ENCODE measurements at places on chromosomes 2 and 18.

GRCh38 chr2:134774786-134775641, 56.2 kb upstream of the TMEM163 start:
- DNase-seq = no peak

DNA sequence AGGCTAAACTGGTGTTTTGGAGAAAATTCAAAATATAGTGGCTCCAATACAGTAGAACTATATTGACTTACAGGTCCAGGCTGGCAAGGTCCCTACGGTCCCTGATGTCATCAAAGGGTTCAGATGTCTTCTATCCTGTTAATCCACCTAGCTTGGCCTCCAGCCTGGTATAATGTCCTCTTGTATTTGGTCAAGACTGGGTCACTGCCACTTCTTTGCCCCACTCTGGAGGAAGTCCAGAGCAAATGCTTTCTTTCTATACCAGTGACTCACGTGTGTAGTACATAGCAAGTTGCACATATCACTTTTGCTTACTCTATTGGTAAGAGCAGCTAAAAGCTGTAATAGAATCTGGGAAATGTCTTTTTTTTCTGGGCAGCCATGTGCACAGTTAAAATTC, 80.8 kb downstream of the LCLAT1 start:
- DNase-seq = no peak

- no peak for DNase-seq
Measured at GRCh38 chr2:75173740-75174139, 25.6 kb downstream of the TACR1 start.

DNA sequence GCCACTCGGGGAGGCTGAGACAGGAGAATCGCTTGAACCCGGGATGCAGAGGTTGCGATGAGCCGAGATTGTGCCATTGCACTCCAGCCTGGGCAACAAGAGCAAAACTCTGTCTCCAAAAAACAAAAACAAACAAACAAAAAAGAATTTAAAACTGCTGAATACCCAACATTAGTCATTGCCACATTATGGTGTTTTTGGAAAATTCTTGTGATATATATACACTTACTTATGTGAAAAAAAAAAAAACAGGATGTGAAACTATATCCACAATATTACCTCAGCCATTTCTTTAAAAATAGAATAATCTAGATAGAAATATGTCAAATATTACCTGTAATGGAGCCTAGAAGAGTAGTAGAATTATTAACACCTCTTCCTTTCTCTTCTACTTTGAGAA, 288.3 kb upstream of the FN1 start:
- no peak for DNase-seq

- no peak for DNase-seq
Measured at GRCh38 chr2:239369631-239370161, 31.1 kb downstream of the HDAC4 start.

DNA sequence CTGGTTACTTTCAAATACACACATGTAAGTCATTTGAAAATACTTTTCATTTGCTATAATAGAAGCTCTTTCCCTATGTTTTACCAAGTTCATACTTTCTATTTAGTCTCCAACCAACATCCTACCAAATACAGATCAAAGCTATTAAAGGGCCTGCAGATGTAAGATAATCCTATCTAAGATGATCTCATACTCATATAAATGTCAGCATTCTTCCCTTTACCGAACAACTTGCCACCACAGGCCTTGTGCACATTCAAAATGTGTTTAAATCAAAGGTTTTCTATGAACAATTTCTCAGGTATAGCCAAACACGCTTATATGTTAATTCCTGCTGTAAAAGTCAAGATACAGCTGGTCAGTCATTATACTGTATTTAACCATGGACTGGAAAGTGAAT, 23.3 kb downstream of the KCTD18 start:
- no peak for DNase-seq

DNA sequence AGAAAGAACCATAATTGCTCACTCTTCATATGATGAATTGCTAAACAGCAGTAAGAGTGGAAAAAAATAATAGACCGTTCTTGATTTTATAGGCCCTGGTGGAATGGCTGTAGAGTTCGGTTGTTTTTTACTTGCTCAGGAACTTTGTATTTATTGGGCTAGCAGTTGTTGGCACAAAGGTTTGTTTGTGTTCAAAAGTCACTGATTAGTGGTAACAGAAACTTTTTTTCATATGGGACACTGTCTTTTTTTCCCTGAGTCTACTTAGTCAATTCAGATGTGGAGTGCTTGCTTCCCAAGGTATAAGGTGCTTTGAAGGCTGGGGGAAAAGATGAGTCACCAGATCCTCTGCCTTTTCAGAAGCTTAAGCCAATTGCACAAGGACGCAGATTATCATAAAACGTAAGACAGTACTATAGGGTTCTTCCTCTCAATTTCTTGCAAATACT, 25.8 kb downstream of the PHLPP1 start:
- no peak for DNase-seq

DNA sequence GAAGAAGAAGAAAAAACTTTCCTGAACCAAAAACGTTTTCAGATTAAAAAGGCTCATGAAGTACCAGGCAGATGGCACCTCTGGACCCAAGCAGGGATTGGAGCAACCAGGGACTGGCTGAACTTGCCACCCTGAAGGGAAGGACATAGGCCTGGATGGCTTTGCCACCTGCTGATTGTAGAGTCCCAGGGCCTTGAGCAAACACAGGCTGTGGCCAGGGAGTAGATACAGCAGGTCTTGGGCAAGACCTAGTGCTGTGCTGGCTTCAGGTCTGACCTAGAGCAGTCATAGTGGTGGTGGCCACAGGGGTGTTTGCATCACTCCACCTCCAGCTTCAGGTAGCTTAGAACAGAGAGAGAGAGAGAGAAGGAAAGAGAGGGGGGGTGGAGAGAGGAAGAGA, 231.5 kb upstream of the FBXO11 start:
- DNase-seq = no peak

GRCh38 chr2:195898505-195899191, 170.0 kb downstream of the DNAH7 start:
- DNase-seq = peak; percentile 75

DNA sequence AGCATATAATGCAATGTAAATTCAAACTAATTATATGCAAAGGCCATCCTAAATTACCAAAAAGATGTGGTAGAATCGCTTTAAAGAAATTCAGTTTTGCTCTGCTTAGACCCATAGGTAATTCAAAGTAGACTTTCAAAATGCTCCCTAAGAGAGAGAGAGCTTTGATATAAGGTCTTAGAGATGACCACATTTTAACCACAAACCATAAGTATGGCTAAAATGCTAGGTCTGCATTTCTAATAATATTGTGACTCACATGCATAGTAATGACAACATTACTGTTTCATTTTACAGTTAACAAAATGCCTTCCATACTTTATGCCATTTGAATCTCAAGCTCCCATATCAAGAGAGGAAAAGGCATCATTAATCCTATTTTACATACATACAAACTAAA, 144.5 kb downstream of the RAD51AP2 start:
- no peak for DNase-seq

DNA sequence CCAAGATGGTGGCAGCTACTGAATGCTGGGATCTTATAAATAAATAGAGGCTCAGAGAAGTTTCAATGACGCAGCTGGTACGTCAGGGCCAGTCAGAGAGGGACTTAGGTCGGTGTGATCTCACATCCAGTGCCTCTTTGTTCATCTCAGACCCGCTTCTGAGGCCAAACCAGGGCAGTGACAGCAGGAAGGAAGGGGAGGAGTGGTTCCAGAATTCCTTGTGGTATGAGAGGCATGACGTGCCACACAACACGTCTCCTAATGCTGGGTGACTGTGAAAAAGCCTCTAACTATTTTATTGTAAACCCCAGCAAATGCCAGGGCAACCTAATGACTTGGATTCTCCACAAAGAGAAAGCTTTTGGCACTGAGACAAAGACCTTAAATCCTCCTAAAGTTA, 423.3 kb downstream of the LPIN1 start:
- DNase-seq = no peak

GRCh38 chr2:222423632-222424275, 589 bp upstream of the SGPP2 start:
- DNase-seq = no peak

DNA sequence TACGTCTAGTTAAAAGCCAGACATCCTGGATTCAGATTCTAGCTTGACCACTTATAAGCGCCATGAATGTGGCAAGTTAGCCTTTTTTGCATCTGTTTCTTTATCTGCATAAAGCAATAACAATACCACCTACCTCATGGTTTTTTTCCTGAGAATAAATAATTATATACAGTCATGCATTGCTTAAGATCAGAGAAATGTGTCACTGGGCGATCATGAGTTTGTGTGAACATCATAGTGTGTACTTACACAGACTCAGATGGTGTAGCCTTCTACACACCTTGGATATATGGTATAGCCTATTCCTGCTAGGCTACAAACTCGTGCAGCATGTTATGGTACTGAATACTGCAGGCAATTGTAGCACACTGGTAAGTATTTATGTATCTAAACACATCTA, 84.7 kb upstream of the PELI1 start:
- no peak for DNase-seq

DNA sequence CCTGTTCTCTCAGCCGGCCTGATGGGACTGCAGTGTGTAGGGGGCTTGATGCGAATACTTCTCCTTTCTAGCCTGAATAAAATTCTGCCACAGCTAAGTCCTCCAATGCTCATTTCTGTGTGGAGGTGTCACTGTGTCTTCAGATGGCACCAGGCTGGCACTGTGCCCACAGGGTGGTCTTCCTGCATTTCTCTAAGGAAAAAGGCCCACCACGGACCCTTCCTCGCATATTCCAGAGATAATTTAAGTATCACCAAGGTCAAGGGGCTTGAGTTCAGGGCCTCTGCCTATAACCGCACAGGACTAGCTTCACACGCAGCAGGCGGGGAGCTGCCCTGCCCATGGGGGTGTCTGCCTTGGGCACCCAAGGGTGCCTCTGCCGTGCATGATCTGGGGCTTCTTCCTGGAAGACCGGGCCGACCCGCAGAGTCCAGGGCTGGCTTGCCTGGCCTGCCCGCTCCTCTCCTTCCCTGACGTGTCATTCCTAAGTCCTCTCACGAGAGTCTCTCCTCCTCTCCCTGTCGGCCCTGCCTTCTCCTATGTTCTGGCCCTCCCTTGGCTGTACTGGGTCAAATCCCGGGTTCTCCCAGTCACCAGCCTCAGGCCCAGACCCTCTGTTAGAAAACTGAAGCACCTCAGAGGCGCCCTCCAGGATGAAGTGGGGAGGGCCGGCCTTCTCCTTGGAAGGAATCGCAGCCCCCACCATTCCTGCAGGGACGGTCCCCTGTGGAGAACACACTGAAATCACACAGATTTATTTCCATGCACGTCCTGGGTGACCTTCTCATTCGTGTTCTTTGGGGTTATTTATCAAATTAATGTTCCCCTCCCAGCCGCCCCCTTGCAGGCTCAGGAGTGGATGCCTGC, 48.9 kb upstream of the PXDN start:
- no peak for DNase-seq

DNA sequence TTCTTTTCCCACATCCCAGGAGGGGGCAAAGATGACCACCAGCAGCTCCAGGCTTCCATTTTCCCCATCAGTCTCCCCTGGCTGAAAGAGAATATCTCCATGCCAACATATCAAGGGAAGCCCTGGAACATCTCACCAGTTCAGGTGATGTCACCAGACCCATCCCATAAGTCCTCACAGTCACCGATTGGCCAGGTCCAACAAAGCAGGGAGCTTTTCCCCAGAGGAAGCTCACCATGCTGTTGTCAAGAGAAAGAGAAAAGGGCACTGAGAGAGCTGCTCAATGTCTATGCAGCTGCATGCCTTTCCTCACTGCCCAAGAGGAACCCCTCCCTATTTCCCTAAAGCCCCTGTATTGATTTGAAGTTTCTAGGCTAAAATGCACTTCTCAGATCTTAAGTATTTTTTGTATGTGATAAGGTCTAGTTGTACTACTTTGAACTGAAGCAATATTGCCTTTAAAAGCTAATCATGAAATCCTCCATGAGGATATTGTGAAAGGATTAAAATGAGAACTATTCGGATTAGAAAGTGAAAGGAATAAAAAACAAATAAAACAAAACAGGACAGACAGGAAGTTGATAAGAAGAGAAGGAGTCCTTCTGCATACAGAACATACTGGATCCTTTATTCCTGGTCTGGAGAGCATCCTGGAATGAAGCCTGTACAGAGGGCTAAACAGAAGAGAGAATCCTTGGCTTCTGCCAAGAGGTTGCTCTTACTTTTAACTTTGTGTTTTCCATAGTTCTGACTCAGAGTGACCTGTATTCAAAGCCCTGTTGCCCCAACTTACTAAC, 45.2 kb upstream of the CTIF start:
- no peak for DNase-seq

Measured in DMS 273 treated with DMSO at 0.1 percent for 48 hours (cell line).